Stimulated activated naive CD8-positive, alpha-beta T cell treated with anti-CD3 and anti-CD28 coated beads, Interleukin-15, amount 100 ng/mL, for 72 hours (primary cell): ENCODE measurements at places on chromosomes 11 and 22.

- no peak for DNase-seq
Observed at GRCh38 chr22:38608992-38609750, 39.2 kb upstream of the DMC1 start.

GRCh38 chr11:15852179-15852578, 504.2 kb downstream of the SOX6 start:
- DNase-seq, result no peak

- DNase-seq, result no peak
Observed at GRCh38 chr11:35190804-35191348, 51.9 kb downstream of the CD44 start.

- no peak for DNase-seq
Observed at GRCh38 chr11:67050139-67050538, 6.5 kb upstream of the RHOD start.

DNA sequence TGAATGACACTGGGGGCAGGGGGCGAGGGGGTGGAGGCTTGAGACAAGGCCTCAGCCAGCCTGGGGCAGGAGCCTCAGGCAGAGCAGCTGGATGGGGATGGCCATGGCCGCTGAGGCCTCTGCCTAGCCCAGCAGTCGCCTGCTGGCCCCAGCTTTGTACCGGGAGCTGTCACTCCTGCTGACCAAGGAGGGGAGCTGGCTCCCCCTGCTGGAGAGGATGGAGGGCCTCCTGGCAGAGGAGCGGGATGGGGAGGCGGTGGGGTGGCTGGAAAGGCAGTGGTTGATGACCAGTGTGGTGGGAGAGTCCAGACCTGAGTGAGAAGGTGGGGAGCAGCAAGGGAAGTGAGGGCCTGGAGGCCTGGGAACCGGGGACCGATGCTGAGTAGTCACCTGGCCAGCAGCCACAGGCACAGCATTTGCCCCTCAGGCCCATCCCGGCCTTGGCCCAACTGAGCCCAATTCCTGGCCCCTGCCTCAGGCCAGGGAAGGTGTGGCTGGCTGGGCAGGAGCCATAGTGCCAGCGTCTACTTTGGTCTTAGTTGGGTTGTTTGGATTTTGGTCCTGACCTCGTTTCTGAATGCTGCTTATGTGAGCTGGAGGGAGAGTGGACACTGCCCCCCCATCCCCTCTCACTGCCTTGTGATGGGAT, 6.0 kb upstream of the SUSD2 start:
- DNase-seq, result peak; percentile 58

- DNase-seq, result peak; percentile 42
Observed at GRCh38 chr11:3859373-3859881, 4.0 kb downstream of the STIM1 start.

DNA sequence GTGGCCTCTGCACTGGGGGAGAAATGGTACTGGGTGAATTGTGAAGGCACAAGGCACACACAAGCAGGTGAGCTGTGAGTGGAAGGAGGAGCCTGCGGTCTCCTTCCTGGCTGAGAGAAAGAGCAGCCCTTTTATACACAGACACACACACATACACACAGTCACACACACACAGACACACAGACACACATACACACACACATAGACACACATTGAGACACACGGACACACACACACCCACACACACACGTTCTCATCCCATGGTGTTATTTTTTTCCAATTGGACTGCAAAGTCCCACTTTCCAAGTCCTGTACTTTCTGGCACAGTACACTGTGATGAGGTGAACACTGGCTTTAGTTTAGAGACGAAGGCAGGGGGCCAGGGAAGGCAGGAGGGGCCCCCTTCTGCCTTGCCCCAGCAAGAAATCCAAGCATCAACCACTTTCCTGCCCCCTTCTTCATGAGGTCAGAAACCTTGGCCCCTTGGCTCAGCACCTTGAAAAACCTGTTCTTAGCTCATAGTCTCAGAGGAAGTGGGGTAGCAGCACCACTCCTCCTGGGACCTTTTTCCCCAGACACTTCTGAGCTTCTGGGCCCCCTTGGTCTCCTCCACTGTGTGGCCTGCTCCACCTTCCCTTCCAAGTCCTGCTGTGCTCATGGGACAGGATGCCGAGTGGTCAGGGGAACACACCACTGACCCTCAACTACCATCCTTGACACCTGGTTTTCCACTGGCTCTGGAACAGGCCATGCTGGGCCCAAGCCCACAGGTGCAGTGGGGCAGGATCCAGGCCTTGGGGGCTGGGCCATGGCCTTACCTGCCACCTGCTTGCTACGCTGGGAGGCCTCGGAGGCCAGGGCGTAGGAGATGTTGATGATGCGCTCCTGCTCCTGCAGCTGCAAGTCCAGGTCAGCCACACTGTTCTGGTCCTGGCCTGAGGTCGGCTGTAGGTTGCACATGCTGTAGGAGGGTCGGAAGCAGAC, 43.8 kb downstream of the C11orf58 start:
- DNase-seq, result no peak

GRCh38 chr11:126561327-126561893, 205.9 kb downstream of the ST3GAL4 start:
- peak; percentile 8 for DNase-seq

GRCh38 chr11:34458525-34458924, 19.8 kb downstream of the CAT start:
- no peak for DNase-seq

- no peak for DNase-seq
Observed at GRCh38 chr11:120562806-120563425, 51.4 kb downstream of the GRIK4 start.

- peak; percentile 34 for DNase-seq
Observed at GRCh38 chr11:72721689-72722049, 30.5 kb downstream of the ARAP1 start.

GRCh38 chr11:122754028-122754427, 84.3 kb upstream of the CRTAM start:
- no peak for DNase-seq
